ENCODE measurements at places on chromosomes 1 and 21.

- DNase-seq: no peak
Observed at GRCh38 chr1:65792669-65793358, at the start of gene PDE4B. TSS of gene PDE4B (plus strand) at chr1:65792895.

DNA sequence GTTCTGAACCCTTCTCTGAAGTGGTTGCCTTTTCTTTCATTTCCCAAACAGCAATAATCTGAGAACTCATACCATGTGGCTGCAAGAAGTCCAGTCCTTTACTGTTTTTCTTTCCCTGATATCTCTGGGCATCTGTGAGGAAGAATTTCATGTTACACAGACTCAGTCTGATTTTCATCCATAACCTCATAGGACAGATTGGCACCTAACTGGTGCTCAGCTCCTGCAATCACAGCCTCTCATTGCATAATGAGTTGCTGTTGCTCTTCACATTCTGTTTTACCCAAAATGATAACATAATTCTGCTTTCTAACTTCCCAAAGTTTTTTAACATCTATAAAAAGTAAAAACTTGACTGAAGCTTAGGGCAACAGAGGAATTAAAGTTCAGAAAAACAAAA is 472.2 kb upstream of the PBX1 start:
- no peak for DNase-seq

- DNase-seq: no peak
Observed at GRCh38 chr1:247338723-247339275, 7.1 kb upstream of the ZNF496 start.

DNA sequence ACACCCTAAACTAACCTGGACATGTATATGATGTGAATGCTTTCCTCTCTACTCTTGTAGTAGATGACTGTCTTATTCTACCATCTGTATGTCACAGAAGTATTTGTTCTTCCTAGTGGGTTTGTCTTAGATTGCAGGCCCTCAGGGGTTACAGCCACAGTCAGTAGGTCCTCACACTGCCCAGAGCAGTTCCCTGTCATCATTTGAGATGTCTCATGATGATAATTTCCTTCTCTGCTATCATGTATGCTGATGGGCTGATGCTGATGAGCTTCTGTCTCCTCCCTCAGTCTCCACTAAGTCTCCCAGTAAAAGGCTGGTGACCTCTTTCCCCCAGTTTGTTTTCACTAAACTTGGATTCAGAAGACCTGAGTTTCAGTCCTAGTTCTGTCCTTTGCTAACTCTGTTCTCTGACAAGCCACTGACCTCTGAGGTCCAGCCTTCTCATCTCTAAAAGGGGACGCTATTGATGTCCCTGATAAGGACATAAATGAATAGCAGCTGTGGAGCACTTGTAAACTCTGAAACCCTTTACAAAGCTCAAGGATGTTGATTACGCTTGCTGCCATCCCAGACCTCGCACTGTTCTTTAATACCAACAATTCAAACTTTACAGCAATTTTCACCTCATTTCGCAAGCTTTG is 3.1 kb upstream of the ETV3 start:
- DNase-seq: no peak

DNA sequence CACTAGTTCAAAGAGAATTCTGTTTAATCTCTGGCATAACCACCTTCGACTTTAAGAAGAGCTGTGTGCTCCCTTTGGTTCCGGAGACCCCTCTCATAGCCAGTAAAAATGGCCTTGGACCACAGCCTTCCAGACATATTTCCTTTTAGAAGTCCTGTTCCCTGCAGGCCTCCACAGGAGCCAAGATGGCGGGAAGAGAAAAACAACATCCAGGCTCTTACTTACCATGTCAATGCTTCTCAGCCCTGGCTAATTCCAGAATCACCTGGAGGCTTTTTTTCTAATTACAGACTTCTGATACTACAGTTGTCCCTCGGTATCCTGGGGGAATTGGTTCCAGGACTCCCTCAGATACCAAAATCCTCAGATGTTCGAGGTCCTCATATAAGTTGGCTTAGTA is 362.5 kb downstream of the PBX1 start:
- DNase-seq: no peak

DNA sequence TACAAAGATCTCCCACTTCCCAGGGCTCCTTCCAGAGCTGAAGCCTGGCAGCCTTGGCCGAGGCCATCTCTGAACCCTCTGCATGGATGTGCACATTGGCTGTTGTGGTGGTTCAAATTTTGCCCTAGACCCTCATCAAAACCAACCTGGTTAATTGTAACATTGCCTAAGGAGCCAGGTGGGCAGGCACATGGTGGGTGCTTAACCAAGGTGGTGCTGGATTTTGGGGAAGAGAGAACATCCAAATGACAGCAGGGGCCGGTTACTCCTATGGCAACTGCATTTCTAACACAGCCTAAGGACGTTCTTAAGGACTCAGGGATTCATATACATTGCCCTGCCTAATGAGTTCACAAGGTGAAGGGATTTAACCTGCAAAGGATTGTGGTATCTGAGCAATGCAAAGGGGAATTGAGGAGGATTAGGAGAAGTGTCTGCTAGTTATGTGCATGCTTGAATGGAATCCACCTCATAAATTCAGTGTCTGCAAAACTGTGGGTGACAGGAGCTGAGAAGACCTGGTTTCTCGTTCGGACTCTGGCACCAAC is 10.3 kb downstream of the RUNX1 start:
- no peak for DNase-seq

DNA sequence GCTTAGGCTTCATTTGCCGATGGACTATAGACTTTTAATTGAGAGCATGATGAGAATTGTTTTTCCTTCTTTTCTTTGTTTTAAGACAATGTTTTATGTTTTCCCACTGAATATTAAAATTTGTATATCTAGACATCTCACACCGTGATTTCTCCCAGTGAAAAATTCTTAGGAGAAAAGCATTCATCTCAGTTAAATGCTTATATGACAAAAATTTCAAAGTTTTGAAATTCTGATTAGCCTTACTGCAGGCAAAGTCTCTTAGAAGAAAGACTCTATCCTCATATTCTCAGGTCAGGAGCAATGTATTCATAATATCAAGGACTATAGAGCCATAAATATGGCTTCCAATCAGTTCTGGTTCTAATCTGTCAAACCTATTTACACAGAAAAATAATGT is 2085.0 kb downstream of the NCAM2 start:
- DNase-seq: no peak

DNA sequence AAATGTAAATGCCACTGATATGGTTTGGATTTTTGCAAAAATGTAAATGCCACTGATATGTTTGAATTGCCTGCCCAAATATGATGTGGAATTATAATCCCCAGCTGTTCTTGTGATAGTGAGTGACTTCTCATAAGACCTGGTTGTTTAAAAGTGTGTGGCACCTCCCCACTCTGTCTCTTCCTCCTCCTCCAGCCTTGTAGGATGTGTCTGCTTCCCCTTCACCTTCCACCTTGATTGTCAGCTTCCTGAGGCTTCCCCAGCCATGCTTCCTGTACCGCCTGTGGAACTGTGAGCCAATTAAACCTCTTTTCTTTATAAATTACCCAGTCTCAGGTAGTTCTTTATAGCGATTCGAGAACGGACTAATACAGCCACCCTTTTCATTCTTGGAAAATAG is 1.3 kb upstream of the CCT8 start:
- DNase-seq: no peak

GRCh38 chr1:35220976-35221375 is 28.0 kb upstream of the SFPQ start:
- no peak for DNase-seq

- no peak for DNase-seq
Observed at GRCh38 chr1:81730881-81731280, 69.9 kb upstream of the ADGRL2 start.

- no peak for DNase-seq
Observed at GRCh38 chr1:215005656-215006345, 76.7 kb upstream of the KCNK2 start.

DNA sequence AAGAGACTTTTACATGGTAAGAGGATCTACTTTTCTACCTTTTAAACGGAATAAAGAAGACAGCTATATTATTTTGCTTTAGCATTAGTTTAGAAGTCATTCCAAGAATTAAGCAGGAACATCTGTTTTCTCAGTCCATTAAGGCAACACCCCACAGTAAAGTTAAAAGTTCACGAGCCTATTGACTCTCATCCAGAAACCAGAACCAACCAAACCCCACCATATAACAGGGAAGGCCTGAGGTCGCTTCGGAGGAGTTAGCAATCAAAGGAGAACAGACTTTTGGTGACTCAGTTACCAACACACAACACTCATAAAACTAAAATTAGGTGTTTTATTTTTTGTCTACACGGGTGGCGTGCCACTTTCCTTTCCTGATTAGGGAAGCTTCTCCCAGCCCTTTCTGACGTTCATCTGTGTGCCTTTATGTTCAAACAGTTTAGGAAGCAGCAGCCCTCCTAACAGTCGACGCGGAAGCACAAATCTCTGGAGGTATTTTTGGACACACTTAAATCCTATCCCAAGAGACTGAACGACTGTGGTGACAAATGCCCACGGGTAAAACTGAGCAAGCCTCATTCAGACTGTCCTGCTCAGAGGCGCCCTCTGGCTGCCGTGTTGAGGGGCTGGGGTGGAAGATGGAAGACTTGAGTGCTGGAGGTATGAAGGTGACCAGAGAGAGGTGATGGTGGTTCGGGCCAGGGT is 8.6 kb upstream of the PLA2G2C start:
- DNase-seq: no peak

DNA sequence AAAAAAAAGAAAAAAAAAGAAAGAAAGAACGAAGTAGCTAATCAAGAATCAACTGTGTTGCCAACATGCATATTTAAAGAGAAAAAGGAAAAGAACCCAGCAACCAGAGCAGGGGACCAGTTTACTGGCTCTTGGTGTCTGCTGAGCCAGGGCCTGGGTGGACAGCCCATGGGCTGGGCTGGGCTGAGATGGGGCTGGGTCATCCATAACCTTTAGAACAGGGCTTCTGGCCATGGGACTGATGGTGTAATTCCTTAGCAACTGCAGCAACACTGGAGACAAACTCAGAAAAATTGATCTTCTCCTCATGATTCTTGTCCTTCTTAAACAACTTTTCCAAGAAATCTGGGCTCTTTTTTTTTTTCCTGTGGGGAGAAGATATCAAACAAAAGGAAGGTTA is 10.5 kb downstream of the S100A7A start:
- no peak for DNase-seq

DNA sequence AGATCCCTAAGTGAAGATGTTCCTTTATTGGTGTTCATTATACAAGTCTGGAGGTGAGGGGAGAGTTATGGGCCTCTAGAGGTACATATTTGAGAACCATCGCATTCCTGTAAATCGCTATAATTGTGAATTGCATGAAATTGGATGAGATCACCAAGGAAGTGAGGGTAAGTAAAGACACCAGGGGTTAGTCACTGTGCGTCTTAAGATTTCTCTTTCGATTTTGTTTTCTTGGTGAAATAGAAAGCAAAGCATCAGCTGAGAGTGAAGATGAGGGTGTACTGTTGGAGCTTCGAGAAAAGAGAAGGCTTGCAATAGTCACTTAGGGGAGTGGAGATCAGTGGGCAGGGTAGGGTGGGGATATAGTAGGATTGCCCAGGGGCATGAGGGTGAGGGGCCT is 82.1 kb downstream of the RAVER2 start:
- DNase-seq: no peak
